ENCODE measurements at places on chromosomes 3 and 15.
A peak's percentile ranks its signal among the peaks of the same experiment; 100 is the strongest.

GRCh38 chr15:43104426-43104825, 1.4 kb downstream of the UBR1 start:
- no peak for DNase-seq

DNA sequence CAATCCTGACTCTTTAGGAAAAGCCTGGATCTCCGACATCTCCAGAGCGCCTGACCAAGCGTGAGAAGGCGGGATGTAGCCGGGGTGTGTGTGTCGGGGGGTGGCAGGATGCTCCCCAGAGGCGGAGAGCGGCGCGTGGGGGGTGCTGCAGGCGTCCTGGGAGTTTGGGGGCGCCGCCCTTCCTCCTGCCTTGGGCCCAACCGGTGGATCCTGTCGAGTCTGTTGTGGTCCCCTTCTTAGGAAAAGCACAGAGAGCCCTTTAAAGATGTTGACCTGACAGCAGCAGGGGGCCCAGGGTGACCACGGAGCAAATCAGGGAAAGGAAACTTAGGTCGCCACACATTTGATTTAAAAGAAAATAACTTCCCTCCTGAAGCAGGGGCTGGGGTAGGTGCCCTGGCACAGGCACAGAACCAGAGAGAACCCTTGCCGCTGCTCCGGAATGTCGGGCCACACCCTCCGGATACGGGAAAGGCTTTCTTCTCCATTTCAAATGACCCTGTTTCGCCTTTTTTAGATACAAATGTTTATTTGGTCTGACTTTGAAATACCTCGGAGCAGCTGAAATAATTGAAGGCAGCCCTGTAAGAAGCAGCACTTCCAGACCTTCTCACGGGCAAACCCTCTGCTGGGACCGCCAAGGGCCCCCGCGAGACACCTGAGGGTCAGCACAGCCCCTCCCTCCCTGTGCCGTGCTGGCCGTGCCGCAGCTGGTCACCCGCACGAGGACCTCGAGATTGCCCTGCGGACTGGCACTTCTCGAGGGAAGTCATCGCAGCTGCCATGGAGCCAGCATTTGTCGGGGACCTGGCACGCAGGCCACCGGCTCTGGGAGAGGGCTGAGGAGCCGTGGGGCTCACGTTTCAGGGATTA, 102.9 kb upstream of the KLF13 start:
- DNase-seq: no peak

GRCh38 chr3:101466465-101467309, 46.3 kb downstream of the SENP7 start:
- peak; percentile 27 for DNase-seq

GRCh38 chr3:196611761-196612483, 27.6 kb upstream of the NRROS start:
- no peak for DNase-seq

GRCh38 chr15:23372284-23372683, 17.7 kb downstream of the GOLGA8S start:
- DNase-seq: no peak

GRCh38 chr3:37107846-37108245, 66.5 kb downstream of the LRRFIP2 start:
- DNase-seq: no peak

DNA sequence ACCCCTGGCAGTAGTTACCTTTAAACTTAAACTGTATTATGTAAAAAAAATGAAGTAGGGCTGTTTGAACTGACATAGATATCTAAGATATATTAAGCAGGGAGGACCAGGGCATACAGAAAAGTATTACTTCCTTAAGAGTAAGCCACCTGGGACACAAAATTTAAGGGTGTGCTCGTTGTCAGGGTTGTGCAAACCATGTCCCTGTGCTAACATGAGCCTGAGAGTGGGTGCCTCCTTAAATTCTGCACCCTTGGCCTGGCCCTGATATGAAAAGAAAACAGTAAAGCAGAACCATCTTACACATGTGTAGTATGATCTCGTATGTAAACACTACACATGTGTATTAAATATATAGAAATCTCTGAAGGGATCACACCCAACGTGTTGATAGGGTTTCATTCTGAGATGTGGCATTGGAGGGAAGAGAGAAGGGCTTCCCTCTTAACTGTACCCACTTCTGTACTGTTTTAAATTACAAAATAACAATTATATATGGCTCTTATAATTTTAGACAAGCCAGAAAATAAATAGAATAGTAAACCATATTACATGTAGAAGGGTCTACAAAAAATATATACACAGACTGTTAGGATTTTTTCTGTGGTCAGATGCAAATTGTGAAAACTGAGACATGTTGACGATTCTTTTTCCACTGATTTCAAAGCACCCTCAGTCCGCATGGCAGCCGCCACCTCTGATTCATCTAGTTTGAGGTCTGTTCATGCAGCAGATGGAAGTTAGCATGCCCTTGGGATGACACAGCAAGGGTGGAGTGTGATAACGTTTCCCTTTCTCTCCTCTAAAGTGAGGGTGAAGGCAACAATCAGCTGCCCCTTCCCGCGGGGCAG, 400.8 kb upstream of the PROK2 start:
- DNase-seq: no peak

- no peak for DNase-seq
Observed at GRCh38 chr3:9448643-9449042, 51.2 kb downstream of the SETD5 start.

- DNase-seq: peak; percentile 77
Observed at GRCh38 chr15:69719527-69720240, 267.1 kb downstream of the RPLP1 start.

DNA sequence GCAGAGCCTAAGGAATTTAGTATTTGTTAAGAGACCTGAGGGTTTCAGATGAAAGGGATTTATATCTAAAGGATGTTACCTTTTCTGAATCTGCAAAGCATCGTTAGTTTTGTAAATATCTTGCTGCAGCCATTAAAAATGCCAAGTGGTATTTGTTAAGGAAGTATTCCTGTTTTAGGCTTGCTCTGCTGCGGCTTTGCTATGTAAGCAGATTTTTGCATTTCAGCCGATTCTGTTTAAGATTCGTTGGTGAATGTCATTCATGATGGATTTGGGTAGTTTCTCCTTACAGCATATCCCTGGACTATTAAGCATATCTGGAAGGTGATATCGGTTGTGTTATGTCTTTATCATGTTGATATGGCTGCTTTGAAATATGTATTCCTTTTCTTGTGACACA, 1.0 kb downstream of the USP8 start:
- DNase-seq: no peak

DNA sequence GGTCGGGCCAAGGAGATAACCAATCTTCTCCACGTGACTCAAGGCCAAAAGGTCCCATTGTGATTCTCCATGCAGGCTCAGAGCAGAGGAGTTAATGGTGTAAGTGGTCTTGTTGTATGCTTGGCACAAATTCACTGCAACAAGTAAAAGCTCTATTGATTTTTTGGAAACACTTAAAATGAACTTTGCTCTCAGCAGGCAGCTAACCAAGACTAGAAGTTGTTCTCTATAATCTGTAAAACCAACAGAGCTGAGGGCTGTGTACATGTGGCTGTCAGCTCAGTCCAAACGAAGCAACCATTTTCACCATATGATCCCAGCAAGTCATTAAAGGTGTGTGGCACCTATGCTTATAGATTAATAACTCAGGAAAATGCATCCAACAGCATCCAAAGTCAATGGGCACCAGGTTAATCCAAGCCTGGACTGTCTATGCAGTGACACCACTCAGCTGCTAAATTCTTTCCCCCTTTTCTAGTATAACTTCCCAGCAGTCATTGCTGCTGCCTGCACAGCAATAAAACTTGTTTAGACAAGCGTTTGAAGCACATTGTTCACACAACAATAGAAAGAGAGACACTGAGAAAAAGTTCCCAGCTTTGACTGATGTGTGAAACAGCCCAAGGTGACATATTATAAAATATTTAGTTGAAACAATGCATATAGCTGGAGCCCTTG, 603.8 kb upstream of the ADAMTS9 start:
- DNase-seq: no peak

GRCh38 chr15:59249816-59250215, 43.2 kb downstream of the LDHAL6B start:
- DNase-seq: no peak

- no peak for DNase-seq
Observed at GRCh38 chr3:153666991-153667740, 454.0 kb upstream of the ARHGEF26 start.

- no peak for DNase-seq
Observed at GRCh38 chr3:185823078-185824044, 1.5 kb downstream of the IGF2BP2 start.

- DNase-seq: no peak
Observed at GRCh38 chr3:48189321-48189720, 1.1 kb upstream of the CDC25A start.

- no peak for DNase-seq
Observed at GRCh38 chr3:178808748-178809147, 262.9 kb downstream of the ZMAT3 start.

DNA sequence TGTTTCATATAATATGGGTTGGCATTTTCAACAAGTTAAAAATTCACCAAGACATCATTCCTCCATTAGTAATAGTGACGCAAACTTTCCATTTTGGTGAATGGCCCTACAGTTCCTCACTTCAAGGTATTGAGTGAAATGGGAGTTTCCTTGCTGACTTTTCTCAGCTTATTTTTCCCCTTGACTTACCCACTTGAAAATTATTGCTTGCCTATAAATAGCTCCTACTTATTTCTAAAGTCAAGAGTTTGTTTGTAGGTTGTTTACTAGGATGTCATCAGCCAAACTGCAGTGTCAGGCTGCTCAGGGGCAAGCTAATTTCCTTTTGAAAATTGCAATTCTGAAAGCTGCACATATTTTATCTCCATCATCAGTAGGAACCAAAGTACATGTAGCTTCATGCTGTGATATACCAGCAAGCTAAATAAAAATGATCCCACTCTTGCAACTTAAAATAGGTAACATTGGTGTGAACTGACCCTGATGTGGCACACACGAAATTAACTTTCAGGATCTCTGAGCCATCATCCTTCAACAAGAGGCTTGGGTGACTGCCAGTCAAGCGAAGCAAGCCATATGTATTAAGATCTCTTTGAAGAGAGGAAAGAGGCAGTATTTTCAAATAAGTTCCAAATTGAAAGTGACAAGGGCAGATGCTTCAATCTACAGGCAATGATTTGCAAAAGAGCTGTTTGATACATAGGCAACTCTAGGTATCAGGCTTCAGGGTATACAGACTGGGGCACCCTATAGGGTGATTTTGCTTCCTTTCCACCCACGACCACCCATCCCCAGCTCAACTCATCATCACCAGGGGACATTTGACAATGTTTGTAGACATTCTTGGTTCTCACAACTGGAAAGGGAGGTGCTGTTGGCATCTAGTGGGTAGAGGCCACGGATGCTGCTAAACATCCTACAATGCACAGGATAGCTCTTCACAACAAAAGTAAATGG, 66.8 kb upstream of the RASGRP1 start:
- DNase-seq: no peak

DNA sequence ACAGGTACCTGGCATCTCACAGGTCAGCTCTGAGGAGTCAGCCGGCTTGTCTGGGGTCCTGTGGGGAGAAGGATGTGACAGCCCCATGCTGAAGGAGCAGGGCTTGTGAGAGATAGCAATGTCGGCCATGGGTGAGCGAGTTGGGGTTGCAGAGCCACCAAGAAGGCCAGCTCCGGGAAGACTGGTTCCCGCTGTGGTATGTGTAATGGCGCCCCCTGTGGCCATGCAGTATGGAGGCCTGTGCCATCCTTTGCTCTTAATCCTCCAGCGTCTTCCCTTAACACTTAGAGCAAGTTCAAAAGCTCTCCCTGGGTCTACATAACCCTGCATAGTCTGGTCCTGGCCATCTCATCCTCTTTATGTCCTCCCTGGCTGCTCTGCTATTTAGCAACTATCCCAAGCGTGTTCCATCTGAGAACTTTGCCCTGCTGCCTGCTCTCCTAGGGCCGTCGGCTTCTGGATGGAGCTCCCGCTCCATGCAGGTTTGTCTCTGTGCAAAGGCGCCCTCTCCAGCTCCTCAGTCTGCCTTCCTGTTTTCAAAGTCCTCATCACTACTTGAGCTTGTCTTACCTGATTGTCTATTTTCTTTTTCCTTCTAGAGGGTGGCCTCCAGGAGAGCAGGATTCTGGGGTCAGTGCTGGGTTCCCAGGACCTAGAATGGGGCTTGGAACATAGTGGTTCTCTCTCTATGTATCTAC, 40.8 kb upstream of the IQCF6 start:
- no peak for DNase-seq

DNA sequence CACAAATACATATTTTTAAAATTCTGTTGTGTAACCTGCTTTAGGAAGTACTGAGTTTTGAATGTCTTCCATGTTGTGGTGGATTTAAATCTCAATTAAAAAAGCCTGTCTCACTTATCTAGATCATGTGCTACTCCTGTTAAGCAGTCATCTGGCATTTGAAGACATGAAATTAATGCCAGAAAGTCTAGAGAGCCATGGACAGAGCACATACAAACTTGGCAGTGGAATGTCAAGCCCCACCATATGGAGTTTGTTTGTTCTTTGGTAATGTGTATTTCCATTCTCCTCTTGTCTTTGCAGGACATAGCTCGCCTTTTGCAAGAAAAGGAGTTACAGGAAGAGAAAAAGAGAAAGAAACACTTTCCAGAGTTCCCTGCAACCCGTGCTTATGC, 39.3 kb upstream of the UTS2B start:
- no peak for DNase-seq

DNA sequence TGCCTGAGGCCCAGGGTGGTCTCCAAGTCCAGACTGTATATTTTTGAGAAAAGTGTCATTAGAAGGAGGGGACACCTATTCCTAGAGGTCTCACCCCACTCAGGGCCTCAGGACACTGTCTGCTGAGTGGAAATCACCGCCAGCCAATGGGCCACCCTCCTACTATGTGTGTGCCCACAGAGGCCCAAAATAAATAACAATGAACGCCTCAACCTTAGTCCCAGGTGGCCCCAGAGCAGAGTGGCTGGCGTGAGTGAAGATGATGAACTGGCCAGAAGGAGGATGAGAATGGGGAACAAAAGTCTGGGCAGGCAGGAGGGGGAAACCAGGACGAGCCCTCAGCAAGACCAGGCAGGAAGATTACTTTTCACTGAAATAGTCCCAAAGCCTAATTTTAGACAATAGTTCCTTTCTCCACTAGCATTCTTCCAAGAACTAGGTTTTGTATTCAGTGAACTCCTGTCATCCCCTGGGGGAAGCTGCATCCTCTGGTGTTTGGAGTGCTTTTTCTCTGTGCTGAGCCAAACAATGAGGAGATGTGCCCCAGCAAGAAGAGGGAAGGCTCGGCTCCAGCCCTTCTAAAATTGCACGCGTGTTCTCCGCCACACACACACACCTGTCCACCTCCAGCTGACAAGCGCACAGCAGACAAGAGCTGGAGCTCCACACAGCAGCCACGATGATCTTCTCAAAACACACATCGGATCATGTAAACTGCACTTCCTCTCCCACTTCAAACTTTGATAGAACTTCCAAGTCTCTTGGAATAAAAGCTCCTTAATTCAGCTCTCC, 72.2 kb downstream of the ADCY5 start:
- DNase-seq: no peak

GRCh38 chr3:113273011-113273410, 61.7 kb downstream of the BOC start:
- DNase-seq: no peak

- peak; percentile 55 for DNase-seq
Observed at GRCh38 chr15:50353251-50353974, 1.6 kb downstream of the GABPB1 start.
